ENCODE measurements at places on chromosomes 11 and 22.

GRCh38 chr22:40322021-40322420 is 24.3 kb upstream of the ADSL start:
- DNase-seq, result no peak

DNA sequence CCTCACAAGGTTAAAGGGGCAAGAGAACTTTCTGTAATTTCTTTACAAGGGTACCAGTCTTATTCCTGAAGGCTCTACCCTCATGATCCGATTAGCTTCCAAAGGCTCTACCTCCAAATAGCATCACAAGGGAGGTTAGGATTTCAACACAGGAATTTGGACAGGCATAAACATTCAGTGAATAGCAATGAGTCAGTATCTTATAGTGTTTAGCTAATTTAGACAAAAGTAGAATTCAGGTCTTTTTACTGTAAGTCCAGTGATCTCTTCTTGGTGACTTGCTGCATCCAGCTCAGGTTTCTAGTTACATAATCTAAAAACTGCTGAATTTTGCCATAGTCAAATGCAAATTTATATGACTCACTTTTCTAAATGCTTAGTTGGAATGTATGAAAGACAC is 1995.6 kb upstream of the RAG2 start:
- no peak for DNase-seq

GRCh38 chr11:130849215-130849568 is 67.1 kb downstream of the SNX19 start:
- no peak for DNase-seq

DNA sequence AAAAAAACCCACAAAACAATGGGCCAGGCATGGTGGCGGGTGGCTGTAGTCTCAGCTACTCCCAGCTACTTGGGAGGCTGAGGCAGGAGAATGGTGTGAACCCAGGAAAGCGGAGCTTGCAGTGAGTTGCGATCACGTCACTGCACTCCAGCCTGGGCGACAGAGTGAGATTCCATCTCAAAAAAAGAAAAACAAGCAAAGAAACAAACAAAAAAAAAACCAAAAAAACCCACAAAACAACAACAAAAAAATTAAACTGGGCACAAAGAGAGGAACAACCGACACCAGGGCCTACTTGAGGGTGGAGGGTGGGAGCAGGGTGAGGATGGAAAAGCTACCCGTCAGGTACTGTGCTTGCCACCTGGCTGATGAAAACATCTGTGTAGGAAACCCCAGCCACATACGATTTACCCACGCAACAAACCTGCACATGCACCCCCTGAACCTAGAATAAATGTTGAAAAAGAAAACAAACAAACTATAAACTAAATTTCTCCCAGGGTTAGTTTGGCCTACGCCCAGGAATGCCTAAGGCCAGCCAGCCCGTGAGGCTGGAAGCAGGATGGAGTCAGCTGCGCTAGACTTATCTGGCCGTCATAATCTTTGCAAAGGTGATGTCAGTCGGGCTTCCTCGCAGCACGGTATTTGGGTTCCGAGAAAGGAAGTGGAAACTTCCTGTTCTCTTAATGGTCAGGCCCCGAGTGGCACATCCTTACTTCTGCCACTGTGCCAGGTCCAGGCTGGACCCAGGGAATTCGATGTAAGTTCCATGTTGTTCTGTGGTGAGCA is 21.9 kb upstream of the CYB5R3 start:
- no peak for DNase-seq

DNA sequence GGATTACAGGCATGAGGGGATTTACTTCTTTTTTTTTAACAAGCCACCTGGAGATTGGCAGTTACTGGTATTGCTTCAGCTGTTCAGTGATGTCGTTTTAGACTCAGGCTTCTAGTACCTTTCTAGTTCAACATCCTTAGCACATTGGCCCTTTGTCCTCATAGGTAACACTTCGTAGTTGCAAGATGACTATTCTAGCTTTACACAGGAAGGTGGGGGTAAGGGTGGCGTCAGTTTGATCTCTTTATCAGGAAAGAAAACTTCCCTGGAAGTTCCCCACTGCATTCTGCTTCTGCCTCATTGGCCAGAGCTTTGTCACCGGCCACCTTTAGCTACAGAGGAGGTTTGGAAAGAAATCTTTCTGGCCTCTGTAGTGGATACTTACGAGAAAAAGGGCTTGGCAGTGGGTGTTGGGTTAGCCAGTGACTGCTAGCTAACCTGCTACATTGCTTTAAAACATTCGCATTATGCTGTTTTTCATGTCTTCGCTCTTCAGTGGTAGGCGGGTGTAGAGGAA is 40.7 kb downstream of the SFI1 start:
- DNase-seq, result no peak

- no peak for DNase-seq
These were observed 86.3 kb downstream of the FCHSD2 start for GRCh38 chr11:73055655-73056354.
